ENCODE measurements at places on chromosomes 11 and 22. TPM values are rescaled to one million over a fixed set of nuclear protein-coding genes. Genes with fewer than 3 reads are reported as not detected.

GRCh38 chr11:287821-288477, 977 bp upstream of the PGGHG start:
- DNase-seq = no peak

DNA sequence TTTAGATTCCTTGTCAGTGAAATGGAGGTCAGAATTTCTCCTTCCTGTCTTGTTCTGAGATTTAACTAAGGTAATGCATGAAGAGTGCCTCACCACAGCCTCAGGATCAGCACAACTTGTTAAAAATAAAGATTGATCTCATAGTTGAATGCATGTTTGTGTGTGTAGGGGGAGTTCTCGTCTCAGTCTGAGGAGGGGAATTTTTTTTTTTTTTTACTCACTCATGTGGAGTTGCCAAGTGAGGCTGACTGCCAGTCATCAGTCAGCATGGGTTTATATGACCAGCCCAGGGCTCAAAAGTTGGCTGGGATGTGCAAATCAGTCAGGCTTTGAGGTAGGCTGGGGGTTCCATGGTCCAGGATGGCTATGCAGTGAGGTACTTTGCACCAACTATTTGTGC, 113.2 kb downstream of the FANCF start:
- no peak for DNase-seq

GRCh38 chr11:64759722-64760719, at the start of gene PYGM:
PYGM (minus strand) TSS chr11:64759974; CDS start chr11:64759898, 76 bp downstream.
- DNase-seq = no peak

GRCh38 chr22:27378311-27378800, 423.2 kb downstream of the MN1 start:
- no peak for DNase-seq

GRCh38 chr11:1749395-1750351, 722 bp downstream of the IFITM10 start:
- peak; percentile 77 for DNase-seq

PTPN5 gene
- not detected for total RNA-seq

DNA sequence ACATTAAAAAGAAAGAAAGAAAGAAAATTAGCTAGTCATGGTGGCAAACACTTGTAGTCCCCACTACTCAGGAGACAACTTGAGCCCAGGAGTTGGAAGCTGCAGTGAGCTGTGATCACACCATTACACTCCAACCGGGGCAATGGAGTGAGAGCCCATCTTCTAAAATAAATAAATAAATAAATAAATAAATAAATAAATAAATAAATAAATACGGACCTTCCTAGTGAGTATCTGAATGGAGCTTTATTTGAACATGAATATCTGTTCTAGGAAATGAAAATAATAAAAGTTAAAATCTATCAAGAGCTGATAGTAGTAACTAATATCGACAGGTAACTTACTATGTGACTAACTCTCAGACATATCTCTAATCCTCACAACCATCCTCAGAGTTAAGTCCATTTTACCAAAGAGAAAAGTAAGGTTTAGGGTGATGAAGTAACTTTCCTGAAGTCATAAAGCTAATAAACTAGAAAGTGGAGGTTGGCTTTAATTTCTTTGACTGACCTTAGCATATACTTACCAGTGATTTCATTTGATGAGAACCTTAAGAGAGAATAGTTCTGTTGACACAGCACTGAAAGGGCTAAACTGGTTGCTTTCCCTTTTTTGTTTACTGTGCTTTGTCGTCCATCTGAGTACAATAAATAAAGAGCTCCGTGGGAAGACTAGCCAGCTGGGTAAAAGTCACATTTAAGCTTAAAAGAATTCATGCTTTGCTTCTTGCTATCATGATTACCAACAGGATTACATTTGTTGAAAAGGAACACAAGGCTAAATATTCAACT, 22.4 kb downstream of the ENTHD1 start:
- no peak for DNase-seq

- no peak for DNase-seq
These were observed 18.4 kb downstream of the FADS2 start for GRCh38 chr11:61846362-61847020.

All from Caki2 (cell line).